ENCODE measurements at places on chromosomes 11 and 22.

GRCh38 chr22:50224071-50224470, 20.8 kb downstream of the TUBGCP6 start:
- DNase-seq: no peak

DNA sequence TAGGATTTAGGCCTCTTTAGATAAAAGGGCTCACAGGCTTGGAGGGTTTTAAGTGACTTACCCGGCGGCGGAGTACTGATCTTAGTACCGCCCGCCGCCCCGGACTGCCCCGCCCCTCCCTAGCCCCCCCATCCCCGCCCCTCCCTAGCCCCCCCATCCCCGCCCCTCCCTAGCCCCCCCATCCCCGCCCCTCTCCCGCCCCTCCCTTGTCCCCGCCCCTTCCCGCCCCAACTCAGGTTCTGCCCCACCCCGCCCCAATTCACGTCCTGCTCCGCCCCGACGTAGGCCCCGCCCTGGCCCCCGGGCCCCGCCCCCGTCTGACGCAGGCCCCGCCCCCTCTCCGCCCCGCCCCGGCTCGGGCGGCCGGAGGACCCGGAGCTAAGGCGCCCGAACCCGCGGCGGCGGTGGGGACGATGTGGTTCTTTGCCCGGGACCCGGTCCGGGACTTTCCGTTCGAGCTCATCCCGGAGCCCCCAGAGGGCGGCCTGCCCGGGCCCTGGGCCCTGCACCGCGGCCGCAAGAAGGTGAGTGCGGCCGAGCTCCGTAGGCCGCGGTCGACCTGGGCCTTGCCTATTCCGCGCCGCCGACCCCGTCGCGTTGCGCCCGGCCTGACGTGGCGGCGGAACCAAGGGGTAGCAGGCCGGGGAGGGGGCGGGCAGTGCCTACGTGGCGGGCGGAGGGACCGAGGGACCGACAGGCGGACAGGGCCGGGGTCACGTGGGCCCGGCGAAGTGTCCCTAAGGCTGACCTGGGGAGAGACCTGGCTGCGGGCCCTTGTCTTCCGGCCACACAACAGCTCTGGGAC, at the start of gene SCYL1:
Gene SCYL1, plus strand, starts transcription at position 343 of the 805 bp plus-strand sequence. Its CDS starts 71 bp downstream, at position 414.
- DNase-seq: peak; percentile 78

DNA sequence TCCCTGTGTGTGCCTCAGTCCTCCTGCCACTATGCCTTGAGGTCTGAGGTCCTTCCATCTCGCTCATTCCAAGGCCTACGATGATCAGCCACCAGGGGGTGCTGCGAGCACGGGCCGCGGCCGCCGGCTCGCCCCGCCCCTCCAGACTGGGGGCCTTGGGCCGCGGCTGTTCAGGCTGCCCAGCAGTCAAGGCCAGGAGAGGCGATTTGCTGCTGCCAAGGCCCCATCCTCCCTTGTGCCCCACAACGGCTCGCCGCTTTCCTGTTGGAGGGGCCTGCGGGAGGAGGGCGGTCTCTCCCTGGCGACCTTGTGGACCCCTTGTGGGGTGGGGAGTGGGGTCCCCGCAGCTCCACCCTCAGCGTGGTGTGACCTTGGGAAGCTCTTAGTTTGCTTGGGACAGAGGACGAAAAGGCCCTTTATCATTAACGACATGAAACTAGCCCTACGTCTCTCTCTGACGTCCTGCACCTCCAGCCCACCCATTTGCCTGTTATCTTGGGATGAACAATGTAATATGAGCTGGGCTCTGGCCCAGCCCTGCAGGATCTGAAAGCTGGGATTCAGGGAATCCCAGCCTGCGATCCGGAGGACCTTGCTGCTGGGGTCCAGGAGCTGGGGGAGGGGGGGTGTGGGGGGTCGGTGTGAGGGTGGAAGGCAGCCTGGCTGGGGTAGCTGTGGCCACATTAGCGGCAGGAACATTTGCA, 5.3 kb upstream of the GALR3 start:
- peak; percentile 75 for DNase-seq

GRCh38 chr22:16783930-16784354, 41.3 kb downstream of the XKR3 start:
- DNase-seq: no peak

- DNase-seq: no peak
Observed at GRCh38 chr11:34075178-34075820, 23.8 kb downstream of the CAPRIN1 start.

DNA sequence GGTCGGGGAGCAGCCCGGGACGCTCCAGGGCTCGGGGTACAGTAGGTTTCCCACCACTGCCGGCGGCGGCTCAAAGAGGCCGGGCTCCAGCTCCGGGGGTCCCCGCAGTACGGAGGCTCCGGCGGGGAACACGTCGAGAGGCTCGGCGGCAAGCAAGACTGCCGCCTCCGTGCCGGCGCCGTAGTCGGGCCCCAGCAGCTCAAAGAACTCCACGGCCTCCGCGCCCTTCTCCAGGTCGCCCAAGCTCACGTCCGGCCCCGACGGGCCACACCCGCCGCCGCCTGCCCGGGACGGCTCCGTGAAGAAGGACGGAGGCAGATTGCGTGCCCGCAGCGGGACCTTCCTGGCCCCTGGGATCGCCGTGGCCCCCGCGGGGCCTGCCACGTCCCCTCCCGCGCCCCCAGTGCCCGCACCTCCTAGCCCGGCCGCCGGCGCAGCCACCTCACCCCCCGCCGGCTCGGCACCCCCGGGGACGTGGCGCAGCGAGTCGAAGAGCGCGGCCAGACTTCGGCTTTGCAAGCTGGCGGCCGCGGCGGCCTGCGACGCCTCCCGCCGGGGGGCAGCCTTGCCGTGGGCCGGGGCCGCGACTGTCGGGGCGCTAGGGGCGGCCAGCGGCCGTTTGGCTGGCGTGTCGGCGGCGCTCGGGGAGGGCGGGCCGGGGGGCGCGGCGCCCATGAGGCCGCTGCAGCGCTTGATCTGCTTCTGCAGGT, 775 bp downstream of the FAM181B start:
- peak; percentile 6 for DNase-seq

DNA sequence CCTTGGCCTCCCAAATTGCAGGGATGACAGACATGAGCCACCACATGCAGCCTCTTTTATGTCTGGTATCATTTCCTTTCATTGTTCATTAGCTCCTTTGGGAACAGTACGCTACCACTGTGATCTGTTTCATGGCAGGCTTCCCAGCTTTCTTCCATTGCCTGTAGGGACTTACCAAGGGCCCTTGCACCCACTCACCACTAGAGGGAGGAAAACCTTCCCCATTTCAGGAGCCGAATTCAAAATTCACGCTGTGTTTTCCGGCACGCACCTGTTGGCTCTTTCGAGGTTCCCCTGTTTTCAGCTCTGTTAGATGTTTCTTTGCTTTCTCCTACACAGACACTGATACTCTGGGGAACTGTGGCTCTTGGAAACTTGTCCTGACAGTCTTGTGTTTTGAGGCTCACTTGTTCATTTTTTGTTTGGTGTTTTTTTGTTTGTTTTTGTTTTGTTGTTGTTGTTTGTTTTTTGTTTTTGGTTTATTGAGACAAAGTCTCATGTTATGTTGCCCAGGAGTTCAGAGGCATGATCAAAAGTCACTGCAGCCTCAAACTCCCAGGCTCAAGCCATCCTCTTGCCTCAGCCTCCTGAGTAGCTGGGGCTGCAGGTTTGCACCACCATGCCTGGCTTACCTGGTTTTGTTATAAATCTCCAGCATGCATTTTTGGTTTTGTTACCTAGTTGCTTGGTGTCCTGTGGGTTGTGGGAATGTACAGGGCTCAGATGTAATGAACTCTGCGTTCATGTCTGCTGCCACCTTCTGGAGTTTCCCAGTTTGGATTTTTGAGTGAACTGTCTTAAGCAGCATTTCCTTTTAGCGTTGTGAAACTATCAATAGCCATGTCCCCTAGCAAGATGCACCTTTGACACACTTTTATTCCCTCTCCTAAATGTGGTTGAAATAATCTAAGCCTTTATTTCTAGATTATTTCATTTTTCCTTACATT, 2.3 kb downstream of the KRTAP5-11 start:
- DNase-seq: peak; percentile 17

DNA sequence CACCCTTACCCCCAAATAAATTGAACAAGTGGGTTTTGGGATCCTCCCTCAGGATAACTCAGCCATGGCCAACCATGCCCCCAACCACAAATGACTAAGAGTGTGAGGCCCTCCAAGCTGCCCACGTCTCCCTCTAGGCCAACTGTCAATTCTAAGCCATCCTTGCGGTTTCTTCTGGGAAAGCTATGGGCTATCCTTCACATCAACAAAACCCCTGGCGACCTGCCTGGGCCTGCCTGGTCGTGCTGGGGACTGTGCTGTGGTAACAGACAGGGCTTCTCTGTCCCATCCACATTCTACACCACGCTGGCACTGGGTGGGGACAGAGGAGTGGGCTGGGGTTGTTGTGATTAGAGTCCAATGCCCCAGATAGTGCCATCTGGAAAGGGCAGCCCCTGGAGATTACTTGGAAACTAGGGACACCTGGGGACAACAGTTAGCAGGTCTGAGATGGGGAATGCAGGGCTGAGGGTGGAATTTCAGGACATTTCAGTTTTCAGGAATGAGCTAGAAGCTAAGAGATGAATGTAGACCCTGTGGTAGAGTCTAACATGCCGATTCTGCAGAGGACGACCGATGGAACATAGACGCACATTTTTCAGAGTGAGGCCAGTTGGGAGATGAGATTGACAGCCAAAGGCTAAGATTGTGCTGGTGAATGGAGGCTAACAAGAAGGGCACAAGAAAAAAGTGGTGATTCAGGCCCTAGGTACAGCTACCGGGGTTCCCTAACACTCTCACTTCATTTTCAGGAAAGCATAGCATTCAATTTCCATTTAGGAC, 131.9 kb downstream of the RASSF10 start:
- DNase-seq: no peak

- no peak for DNase-seq
Observed at GRCh38 chr22:44648821-44649565, 53.0 kb upstream of the PRR5 start.

DNA sequence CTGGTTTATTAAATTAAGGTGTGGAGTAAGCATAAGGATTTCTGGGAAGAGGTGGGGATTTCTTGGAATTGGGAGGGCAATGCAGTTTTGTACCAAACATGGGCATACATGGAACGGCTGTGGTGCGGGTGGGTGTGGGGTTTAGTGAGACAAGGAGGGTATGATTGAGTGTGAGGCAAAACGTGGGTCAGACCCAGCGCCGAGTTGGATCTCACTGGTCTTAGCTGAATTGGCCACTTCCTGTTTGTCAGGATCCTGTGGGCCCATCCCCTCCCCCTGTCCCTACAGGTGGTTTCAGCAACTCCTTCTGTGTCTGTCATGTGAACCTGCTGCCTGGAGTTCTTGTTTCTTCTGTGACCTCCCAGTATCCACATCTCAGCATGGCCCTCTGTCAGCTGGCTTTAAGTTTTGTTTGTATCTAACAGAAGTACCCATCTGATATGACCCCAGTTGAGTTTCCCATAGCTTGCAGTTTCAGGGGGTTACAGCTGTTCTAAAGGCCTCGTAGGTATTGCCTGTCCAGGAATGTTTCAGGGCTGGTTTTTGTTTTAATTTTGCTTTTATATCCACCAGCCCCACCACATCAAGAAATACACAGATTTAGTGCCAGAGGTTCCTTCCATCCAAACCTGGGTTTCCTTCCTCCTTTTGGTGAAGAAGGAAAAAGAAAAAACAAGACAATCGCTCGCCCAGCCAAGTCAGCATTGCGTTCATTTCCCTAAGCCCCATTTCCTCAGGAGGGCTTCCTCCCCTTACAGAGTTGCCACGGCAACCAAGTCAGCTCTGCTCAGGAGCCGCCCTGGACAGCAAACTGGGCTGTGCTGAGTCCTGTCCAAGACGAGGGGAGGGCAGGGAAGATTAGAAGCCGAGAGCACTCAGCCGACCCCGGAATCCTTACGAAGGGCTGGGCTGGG, 6.0 kb downstream of the APOL1 start:
- peak; percentile 35 for DNase-seq

- DNase-seq: no peak
Observed at GRCh38 chr11:80165744-80166143, 724.9 kb upstream of the TENM4 start.

GRCh38 chr22:42905702-42906183, 48.7 kb upstream of the ARFGAP3 start:
- DNase-seq: no peak

DNA sequence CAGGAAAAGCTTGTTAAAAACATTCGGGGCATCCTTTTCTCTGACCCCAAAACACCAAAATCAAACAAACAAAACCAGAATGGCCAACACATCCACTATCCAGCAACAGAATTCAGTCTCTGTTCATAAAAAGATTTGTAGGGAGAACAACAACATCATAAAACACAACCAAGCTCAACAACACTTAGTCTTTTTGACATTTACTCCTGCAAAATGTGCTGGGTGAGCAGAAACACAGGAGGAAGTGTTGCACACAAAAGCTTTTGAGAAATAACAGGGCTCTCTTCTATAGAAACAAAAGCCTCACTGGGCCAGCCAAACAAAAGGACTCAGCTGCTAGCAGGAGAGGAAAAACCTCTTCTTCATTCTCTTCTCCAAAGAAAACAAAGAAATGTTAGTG, 736.0 kb upstream of the CCDC90B start:
- DNase-seq: no peak

Data from stimulated activated CD4-positive, alpha-beta T cell treated with anti-CD3 and anti-CD28 coated beads, Interleukin-1b, Interleukin-23, amount 100 ng/mL, for 48 hours (primary cell).